Activated naive CD8-positive, alpha-beta T cell treated with anti-CD3 and anti-CD28 coated beads for 36 hours (primary cell): ENCODE measurements at places on chromosomes 1 and 21. TPM values are rescaled to one million over a fixed set of nuclear protein-coding genes. Genes with fewer than 3 reads are reported as not detected.

TMEM269 gene
- 0.32 TPM for total RNA-seq

GPR25 gene
- not detected for total RNA-seq

SPOCD1 gene
- not detected for total RNA-seq

DNA sequence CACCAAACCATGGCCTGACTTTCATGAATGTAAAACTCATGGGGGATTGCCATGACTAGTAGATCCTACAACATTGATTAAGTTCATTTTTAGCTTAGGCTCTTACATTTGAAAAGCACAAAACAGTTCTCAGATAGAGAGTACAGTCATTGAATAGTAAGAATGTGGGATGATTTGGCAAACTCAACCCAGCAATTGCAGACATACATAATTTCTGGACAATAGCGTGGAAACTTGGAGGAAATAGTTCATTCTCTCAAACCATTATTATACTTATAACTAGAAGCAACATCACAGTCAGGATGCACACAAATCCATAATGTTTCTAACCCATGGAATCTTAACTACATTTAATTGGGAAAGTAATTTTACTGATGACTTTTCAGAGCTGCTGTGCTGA lies 598.2 kb downstream of the LMO4 start:
- no peaks in the 10 kb centered on the region for H3K36me3 ChIP-seq
- H3K4me1 ChIP-seq: no peaks in the 10 kb centered on the region
- DNase-seq: no peak
- no peaks in the 10 kb centered on the region for H3K27me3 ChIP-seq

DNA sequence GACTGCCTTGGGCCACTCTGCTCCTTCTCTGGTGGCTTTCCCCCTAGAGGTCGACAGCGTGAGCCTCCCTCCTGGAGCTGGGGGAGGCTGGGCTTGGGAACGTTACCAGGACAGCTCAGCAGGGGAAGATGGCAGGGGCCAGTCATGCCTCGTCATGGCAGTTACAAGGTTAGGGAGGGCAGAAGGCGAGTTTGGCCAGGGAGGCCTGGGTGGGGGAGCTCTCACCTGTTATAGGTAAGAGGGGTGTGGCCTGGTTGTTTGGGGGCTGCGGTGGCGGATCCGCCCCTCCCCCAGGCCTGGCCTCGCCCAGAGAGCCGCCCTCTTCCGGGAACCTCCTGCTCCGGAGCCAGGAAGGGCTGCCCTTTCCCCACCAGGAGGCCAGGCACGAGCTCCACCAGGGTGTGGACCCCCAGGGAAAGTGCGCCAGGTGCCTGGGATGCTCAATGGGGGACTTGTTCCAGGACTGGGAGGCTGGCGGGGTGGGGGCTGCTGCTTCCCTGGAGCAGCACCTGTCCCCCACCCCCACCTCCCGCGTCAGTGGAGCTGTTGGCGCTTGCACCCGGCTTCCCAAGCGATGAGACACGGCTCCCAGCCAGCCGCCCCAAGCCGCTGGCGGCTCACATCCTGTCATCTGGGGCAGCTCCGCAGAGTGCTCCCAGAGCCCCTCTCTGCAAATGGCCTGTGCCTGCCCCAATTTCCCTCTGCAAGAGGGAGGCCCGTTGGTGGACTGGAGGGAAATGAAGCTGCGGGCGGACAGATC lies 23.6 kb upstream of the PKP1 start:
- H3K27ac ChIP-seq: no peak overlapping the region
- H3K36me3 ChIP-seq: no peaks in the 10 kb centered on the region
- H3K27me3 ChIP-seq: peaks cover 6% of the 10 kb centered on the region
- no peak for DNase-seq

DNA sequence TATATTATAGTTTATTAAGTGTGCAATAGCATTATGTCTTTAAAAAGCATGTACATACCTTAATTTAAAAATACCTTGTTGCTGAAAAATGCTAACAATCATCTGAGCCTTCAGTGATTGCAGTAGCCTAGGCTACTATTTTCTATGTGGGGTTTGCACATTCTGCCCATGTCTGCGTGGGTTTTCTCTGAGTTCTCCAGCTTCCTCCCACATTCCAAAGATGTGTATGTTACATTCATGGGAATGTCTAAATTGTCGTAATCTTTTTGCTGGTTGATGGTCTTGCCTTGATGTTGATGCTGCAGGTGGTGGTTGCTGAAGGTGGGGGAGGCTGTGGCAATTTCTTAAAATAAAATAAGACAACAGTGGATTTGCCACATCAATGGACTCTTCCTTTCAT lies 12.5 kb downstream of the AADACL3 start:
- no peak overlapping the region for H3K4me3 ChIP-seq
- no peaks in the 10 kb centered on the region for H3K4me1 ChIP-seq
- DNase-seq: no peak
- peaks cover 2% of the 10 kb centered on the region for H3K36me3 ChIP-seq
- no peak overlapping the region for H3K27ac ChIP-seq
- H3K27me3 ChIP-seq: peaks cover 42% of the 10 kb centered on the region

DNA sequence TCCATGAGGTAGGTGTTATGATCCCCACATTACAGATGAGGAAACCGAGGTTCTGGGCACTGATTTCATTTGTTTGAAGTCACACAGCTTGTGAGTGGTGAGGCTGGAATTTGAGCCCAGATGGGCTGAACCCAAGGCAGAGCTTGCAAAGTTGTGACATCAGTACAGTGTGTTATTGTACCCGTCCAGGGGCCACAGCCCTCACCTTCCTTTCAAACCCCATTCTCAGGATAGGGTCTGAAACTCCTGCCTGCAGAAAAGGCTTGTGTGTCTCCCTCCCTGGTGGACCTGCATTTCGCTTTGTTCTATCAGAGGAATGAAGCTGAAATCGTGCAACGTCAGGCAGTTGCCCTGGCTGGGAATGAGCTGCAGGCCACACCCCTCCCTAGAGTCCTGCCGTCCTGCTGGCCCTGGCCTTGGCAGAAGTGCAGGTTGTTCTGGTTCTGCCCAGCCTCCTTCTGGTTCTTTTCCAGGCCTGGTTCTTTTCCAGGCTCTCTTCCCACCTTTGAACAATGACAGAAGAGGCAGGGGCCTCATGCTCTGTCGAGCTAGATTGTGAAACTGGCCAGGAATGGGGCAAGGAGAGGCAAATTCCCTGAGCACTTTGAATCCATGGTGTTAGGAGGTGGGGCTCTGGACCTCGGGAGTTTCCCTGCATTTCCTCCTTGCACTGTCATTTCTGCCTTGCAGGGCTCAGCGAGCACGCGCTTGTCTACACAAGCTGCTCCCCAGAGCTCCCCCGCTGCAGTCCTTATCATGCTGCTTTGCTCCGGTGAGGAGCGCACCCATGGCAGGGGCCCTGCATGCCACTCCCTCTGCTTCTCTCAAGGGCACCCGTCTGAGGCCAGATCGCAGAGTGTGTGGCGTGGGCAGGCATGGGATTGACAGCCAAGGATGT lies 8.2 kb upstream of the MYOM3 start:
- no peaks in the 10 kb centered on the region for H3K4me1 ChIP-seq
- no peak overlapping the region for H3K27ac ChIP-seq
- no peak overlapping the region for H3K4me3 ChIP-seq
- no peaks in the 10 kb centered on the region for H3K36me3 ChIP-seq
- DNase-seq: no peak
- H3K27me3 ChIP-seq: peaks cover 20% of the 10 kb centered on the region

DNA sequence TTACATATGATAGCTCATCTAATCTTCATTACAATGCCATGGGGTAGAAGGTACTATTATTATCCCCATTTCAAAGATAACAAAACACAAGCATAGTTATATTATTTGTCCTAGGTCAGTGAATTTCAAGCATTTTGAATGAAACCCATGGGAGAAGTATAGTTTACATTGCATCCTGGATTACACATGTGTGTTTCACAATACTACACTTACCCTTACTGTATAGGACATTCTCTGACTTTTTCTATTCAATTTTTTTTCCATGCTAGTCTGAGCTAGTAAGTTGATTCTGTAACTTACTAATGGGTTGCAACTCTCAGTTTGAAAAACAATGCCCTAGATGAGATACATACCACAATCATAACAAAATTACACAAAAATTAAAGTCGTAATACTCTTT lies 8.7 kb upstream of the GPX7 start:
- no peaks in the 10 kb centered on the region for H3K36me3 ChIP-seq
- no peak for DNase-seq
- H3K4me1 ChIP-seq: peaks cover 3% of the 10 kb centered on the region
- H3K4me3 ChIP-seq: no peak overlapping the region
- H3K27me3 ChIP-seq: no peaks in the 10 kb centered on the region
- H3K27ac ChIP-seq: no peak overlapping the region
